ENCODE measurements at places on chromosomes 2 and 18.
A peak's percentile ranks its signal among the peaks of the same experiment; 100 is the strongest.

DNA sequence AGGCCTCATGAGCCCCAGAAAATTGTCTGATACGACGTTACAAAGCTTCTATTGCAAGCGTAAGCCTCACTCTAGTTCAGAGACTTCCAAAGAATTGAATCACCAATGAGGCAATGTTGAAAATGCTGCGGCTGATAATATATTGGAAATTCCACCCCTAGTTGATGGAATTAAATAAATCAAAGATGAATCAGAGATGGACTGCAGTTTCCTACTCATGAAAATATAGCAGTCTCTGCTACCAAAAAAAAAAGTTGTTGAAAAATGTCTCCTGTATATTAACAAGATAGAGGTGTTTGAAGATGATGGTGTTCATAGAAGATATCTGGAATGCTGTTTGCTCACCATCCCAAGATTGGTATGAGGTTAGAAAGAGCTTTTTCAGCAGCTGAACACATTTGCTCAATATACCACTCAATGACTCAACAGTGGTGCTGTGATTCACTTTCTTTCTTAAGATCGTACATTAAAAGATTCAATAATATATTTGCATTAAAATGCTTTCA lies 99.8 kb upstream of the ARHGAP28 start:
- no peak for DNase-seq

GRCh38 chr2:67656875-67657274 lies 259.7 kb downstream of the ETAA1 start:
- no peak for DNase-seq

GRCh38 chr2:233449081-233449901 lies 95.0 kb downstream of the DGKD start:
- DNase-seq = no peak

- peak; percentile 18 for DNase-seq
Measured at GRCh38 chr18:69956665-69957620, 9.3 kb upstream of the CD226 start.

GRCh38 chr2:234269769-234270204 lies 219.3 kb downstream of the SPP2 start:
- no peak for DNase-seq

GRCh38 chr2:238176613-238177012 lies 17.8 kb downstream of the ERFE start:
- DNase-seq = no peak

- DNase-seq = no peak
Measured at GRCh38 chr18:23572012-23572411, 14.3 kb downstream of the NPC1 start.

DNA sequence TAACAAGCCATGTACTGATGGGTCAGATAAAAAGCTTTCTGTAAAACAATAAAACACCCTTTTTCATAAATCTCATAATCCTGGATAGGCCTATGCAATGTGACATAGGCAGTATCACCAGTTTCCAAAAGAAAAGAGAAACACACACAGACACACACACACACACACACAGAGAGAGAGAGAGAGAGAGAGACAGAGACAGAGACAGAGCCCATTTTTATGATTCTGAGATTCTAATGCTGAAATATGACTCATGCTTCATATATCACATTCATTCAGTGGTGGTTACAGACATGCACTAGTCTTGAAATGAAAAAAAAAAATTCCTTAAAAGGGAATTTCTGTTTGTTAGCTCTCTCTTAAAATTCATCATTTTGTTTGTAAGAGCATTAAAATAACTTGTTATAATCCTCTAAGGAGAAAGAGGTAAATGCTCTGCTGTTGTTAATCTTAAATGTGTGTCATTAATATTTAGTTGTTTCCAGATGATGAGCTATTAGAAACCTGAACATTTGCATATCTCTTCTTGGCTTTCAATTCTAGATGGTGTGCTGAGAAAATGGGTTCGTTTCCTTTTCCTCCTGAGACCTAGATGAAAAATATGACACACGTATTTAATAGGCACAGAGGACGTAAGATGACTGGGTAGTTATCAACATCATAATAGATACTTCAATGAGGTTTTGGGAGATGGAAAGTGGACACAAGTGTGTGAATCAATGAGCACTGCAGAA lies 1598.7 kb upstream of the ACVR2A start:
- DNase-seq = no peak

GRCh38 chr2:43194121-43194869 lies 32.1 kb downstream of the ZFP36L2 start:
- DNase-seq = no peak

GRCh38 chr2:3170792-3171455 lies 206.7 kb downstream of the EIPR1 start:
- DNase-seq = no peak

- DNase-seq = no peak
Measured at GRCh38 chr2:39772086-39772811, 6.8 kb downstream of the THUMPD2 start.

DNA sequence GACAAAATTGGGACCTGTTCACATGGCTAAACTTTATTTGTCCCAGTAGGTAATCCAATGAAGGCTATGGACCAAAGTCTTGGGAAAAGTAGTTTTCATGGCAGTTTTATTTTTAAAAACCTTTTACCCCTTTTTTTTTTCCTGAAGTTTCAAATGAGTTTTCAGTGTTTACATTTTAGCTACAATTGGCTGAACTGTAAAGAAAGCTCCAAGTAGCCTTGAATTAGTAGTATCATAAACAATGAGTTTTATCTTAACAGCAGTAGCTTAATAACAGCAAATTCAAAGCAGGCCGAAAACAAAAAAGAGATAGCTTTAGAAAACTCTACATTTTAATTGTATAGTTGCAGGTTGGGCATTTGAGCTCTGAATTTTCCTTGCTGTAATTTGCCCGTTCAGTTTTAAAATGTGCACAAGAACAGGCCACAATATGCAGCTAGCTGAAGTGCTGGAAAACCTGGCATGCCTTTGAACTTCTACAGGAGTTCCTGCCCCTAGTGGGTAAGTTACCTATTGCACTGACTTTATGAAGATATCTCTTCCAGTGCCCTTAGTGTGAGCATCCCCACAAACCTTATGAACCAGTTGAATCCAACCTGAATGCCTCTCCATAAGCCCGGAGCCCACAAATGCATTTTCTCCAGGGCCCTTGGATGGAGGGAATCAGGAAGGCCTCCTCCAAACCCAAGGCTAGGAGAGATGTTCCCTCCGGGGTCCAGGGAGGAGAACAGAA lies 106.7 kb downstream of the XRCC5 start:
- no peak for DNase-seq

DNA sequence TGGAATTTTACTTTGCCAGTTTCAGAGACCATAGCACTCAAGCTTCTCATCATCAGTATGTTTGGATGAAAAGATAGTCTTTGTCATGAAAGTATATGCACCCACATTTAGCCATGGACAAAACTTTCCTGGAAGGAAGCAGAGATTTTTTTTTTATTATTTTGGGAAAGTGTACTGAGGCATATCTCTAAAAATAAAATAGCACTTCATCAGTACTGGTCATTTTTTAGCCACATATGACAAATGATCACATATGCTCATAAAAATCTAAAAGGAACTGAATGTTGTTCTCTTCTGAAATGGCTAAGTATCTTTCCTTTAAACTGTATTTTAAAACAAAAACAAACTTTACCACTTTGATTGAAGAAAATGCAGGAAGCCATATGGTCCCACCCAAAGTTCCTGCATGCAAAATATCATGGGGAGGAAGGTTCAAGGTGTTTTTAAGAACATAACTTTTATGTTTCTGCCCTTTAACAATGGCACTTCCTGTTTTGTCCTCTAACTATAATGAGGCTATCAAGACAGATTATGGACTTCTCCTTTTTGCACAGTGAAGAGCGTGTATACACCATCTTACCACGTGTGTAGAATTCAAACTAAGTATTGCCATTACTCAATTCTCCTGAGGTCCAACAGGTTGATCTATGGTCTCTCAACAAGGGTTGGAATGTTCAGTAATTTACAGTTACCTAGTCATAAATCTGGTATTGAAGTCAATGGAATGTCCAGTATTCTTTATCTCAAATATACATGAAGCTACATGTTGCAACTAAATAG lies 77.1 kb upstream of the SLC39A10 start:
- DNase-seq = peak; percentile 73

DNA sequence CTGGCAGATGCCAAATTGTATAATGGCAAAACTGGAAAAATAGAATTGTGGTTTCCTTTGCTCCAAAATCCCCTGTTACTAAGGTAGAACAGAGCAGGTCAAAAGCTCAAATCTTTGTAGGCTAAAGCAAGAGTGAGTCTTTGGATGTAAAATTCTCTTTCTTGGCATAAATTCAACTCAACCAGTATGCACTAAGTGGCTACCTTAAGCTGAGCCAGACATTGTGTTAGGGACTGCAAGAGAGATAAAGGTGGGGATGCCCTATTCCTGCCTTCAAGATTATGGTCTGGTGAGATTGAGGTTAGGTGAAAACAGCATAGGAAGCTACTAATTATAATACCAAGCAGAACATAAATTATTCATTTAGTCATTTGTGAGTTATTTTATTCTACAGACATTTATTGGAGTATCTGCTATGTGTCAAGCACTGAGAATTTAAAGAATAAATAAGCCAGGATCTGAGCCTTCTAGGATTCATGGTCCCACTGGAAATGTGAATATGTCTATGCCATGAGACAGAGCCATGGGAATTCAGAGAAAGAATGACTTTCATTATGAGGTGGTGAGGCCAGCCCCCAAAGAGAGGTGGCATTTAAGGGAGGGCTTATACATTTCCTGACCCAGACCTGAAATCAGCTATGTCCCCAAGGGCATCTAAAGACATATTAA lies 198.0 kb upstream of the NCKAP5 start:
- no peak for DNase-seq

DNA sequence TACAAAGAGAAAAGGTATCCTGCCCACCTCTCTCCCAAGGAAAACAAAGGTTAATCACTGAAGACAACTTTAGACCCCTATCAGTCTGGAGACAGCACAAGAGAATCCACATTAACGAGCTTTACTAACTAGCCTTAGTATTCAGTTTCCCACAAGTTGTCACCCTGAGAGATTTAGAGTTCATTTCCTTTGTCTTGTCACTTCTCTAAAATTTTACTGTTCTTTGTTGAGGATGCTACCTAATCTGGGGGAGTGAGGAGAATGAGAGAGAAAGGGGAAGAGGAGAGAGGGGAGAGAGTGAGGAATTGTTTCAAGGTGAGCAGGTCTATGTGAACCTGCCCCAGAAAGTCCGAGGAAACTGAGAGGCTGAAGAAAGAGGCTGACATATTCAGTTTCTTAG lies 28.4 kb downstream of the C2orf76 start:
- no peak for DNase-seq

DNA sequence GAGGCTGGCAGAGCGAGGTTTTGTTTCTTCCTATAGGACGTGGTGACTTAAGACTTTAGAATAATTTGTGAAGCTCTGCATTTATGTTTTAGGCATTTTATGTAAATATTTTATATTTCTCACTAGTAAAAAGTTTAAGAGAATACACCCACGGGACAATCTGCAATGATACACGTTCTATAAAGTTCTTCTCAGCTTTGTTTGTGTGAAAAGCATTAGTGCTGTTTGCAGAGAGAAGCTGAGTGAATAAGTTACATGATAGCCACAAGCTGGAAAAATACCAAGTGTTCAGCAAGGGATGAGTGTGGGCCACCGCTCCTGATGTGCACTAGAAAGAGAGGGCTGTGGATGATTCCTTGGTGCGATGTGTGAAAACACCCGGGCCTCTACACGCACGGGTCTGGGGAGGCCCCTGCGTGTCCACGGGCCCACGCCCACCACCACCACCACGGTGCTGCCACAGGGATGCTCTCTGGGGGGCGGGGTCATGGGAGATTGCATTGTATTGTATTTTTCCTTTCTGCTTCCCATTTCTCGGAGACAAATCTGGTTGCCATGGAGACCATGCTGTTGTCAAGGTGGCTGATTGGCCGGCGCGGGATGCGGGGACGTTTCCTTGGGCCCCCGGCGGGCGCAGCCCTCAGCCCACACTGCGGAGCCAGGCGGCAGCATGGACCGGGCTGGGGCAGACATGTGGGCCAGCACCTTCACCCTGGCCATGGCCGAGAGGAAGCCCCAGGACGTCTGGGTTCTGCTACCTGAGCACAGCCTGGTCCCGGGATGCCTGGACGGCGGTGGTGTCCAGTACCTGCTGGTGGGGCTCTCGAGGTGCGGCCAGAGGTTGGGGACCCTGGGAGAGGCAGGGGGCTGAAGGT lies at the start of gene RTP5:
TSS of gene RTP5 (plus strand) at position 643 of the 875 bp plus-strand sequence. CDS start at position 671, 28 bp downstream.
- no peak for DNase-seq

DNA sequence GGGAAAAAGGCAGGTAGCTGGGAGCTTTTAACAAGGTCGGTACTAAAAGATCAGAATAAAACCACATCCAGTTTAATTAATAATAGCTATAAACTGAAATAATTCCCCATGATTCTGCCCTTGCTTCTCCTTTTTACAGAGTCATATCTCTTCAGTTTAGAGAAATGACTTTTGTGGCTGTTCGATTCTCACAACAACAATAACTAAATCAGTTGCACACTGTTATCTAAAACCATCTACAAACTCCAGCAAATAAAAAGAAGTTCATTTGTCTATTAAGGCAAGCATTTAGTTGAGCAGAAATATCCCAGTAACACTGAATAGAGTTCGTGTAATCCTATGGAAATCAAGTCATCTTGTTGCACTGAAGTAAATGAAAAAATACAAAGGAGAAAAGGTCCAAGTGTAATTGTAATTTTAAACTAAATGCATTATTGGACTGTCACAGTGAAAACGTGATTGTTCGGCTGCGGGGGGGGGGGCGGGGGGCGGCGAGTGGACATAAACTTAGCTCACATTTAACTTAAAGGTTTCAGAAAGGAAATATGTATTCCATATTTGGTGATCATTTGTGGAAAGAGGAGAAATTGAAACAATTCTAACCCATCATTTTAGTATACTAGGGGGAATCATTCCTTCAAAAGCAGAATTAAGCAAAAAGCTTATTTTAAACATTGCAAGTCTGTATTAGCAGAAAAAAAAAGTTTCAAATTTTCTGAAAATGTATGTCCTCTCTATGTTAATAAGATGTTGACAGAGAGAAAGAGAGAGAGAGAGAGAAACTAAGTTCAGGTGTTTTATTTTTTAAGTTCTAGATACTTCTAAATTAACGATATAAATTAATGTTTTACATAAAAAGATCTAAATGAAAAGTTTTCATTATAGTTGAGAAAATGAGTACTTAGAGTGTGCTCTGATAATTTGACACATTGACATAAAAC lies 144.5 kb downstream of the MEIS1 start:
- DNase-seq = no peak

- DNase-seq = no peak
Measured at GRCh38 chr2:17164550-17164949, 353.7 kb downstream of the RAD51AP2 start.

- no peak for DNase-seq
Measured at GRCh38 chr2:42971947-42972736, 179.8 kb upstream of the HAAO start.

GRCh38 chr2:161152302-161152701 lies 7.9 kb upstream of the TANK start:
- no peak for DNase-seq

GRCh38 chr2:237057893-237058300 lies 27.8 kb upstream of the COPS8 start:
- DNase-seq = no peak

- no peak for DNase-seq
Measured at GRCh38 chr2:190481339-190481738, 53.2 kb downstream of the NEMP2 start.

- DNase-seq = no peak
Measured at GRCh38 chr2:224343226-224343625, 58.7 kb downstream of the FAM124B start.

- no peak for DNase-seq
Measured at GRCh38 chr2:23595601-23596251, 210.7 kb downstream of the KLHL29 start.

Data from inflammatory macrophage treated with lipopolysaccharide for 1 hour (primary cell).